ENCODE measurements at places on chromosomes 7 and 10.

GRCh38 chr10:128047991-128048818 is 78.0 kb downstream of the MKI67 start:
- H3K27me3 ChIP-seq: no peaks in the 10 kb centered on the region
- peak overlapping the region; percentile 96 for H3K4me3 ChIP-seq
- H3K27ac ChIP-seq: peak overlapping the region; percentile 92

- no peak for DNase-seq
- H3K4me3 ChIP-seq: no peak overlapping the region
Measured at GRCh38 chr10:60281331-60281730, 108.3 kb downstream of the ANK3 start.

DNA sequence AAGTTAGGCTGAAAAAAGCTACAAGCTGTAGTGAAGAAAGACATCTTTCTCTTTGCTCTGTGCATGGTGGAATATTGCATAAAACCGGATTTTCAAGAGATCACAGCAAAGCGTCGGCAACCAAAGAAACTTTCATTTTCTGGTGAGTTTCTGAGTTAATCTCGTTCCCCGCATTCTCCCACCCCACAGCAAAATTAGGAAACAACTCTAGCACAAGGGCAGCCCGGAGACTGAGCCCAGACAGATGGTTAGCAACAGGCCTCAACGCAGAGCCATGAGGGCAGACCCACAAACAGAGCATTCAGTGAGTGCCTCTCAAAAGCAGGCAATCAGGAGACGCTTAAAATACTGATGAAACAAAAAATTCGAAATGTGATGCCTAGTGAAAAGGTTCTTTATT is 396.1 kb upstream of the KLF6 start:
- no peaks in the 10 kb centered on the region for H3K27me3 ChIP-seq
- no peak overlapping the region for H3K27ac ChIP-seq
- H3K36me3 ChIP-seq: no peaks in the 10 kb centered on the region
- peaks cover 19% of the 10 kb centered on the region for H3K4me1 ChIP-seq

DNA sequence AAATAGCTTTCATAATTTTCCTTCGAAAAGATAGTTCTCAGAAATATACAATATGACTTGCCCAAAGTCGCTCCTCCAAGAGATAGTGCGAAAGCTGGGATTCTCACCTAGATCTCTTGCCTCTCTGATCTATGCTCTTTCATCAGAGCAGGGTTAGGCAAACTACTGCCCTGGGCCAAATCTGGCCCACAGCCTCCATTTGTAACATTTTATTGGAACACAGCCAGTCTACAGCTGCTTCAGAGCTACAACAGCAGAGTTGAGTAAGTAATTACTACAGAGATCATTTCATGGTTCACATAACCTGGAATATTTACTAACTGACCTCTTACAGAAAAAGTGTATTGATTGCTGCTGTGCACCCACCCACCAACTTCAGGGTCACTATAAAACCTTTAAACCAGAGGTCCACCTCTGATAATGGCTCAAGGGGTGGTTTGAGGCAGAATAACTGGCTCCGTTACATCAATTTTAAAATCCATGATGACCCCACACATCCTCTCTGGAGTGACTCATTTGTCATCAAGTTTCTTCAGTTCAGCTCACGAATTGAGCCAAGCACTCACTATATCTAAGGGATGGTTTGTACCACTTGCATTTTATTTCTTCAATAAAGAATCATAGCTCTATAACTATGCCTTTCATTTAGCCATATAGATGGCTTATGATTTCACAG is 1019.0 kb downstream of the XPNPEP1 start:
- no peaks in the 10 kb centered on the region for H3K27me3 ChIP-seq
- H3K4me1 ChIP-seq: no peaks in the 10 kb centered on the region
- H3K27ac ChIP-seq: no peak overlapping the region
- DNase-seq: no peak

- no peaks in the 10 kb centered on the region for H3K4me1 ChIP-seq
- no peak for DNase-seq
- H3K4me3 ChIP-seq: no peak overlapping the region
- H3K27ac ChIP-seq: no peak overlapping the region
- peaks cover 11% of the 10 kb centered on the region for H3K27me3 ChIP-seq
- H3K36me3 ChIP-seq: no peaks in the 10 kb centered on the region
Measured at GRCh38 chr10:49327036-49327813, 28.3 kb downstream of the C10orf71 start.

- peaks cover 7% of the 10 kb centered on the region for H3K27me3 ChIP-seq
- DNase-seq: no peak
- H3K4me1 ChIP-seq: no peaks in the 10 kb centered on the region
- H3K4me3 ChIP-seq: no peak overlapping the region
- no peaks in the 10 kb centered on the region for H3K36me3 ChIP-seq
- H3K27ac ChIP-seq: no peak overlapping the region
Measured at GRCh38 chr7:39291628-39292410, 274.4 kb upstream of the YAE1 start.

DNA sequence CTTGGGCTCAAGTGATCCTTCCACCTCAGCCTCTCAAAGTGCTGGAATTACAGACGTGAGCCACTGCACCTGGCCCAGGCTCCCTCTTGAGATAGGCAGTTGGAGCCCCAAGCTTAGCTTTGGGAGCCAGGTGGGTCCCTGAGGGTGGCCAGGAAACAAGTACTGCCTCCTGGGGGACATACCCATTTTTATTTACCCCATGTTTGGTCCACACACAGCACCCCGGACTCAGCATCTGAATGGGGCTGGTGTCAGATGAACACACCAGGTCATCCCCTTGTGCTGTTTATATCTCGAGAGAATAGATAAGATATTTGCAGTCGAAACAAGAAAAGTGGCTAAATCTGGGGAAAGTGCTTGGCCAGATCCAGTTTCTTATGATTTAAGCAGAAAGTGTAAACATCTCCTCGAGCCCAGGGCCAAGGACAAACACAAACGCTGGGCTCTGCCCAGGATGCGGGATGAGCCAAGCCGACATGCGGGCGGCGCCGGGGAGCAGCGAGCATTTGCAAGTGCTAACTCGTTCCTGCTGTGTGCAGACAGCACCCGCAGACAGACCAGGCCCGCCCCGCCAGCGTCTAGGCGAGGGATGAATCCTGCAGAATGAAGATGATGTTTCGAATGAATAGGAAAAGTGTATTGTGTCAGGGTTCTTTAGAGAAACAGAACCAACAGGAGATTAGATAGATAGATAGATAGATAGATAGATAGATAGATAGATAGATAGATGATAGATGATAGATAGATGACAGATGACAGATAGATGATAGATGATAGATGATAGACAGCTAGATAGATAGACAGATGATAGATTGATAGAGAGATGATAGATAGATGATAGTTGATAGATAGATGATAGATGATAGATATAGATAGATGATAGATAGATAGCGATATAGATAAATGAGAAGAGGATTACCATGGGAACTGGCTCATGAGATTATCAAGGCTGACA is 44.4 kb upstream of the OCM2 start:
- no peaks in the 10 kb centered on the region for H3K36me3 ChIP-seq

GRCh38 chr7:6393667-6394056 is 54.1 kb downstream of the DAGLB start:
- peaks cover 58% of the 10 kb centered on the region for H3K4me1 ChIP-seq
- H3K27ac ChIP-seq: peak overlapping the region; percentile 98
- H3K27me3 ChIP-seq: no peaks in the 10 kb centered on the region
- DNase-seq: no peak

DNA sequence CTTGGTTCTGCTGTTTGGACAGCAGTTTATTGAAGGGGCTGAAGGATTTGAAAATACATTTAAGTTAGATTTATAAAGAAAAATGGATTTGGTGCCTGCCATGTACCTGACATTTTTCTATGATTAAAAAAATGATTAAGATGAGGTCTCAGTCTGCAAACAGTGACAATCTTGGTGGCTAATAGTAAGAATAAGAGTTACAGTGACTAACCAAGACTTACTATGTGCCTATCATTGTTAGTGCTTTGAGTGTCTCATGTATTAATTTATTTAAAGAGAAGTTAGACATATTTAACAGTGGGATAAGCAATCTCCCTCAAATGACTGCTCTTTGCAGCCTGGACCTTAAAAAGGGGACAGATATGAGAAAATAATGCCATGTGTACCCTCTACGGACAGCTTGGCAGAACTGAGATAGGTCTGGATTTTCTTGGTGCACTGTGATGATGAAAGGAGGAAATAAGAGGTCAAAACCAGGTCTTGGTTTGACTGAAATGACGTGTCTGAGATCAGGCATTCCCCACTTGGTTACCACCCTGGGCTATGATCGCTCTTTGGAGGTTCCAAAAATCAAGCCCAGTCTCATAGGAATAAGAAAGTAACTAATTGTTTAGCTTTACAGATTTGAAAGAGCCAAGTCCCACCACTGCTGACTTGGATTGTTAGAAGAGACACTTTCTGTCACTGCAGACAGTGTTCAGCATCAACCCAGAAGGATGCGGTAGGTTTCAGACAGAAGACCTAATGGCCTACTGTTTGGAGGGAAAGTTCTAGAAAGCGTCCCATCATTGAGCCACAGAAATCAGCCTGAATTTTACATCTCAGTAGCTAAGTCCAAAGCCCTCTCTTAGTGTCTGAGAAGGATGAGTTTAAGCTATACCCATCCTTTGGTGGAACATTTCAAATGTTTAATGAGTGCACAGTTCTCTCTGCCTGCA is 2.1 kb downstream of the CASP7 start:
- H3K4me3 ChIP-seq: peak overlapping the region; percentile 98
- H3K36me3 ChIP-seq: peaks cover 20% of the 10 kb centered on the region
- H3K27me3 ChIP-seq: no peaks in the 10 kb centered on the region
- H3K27ac ChIP-seq: peak overlapping the region; percentile 95
- peak; percentile 63 for DNase-seq
- peaks cover 47% of the 10 kb centered on the region for H3K4me1 ChIP-seq

- H3K27me3 ChIP-seq: no peaks in the 10 kb centered on the region
- no peaks in the 10 kb centered on the region for H3K4me1 ChIP-seq
- no peak for DNase-seq
- H3K27ac ChIP-seq: no peak overlapping the region
Measured at GRCh38 chr7:129798616-129799349, 154.0 kb downstream of the UBE2H start.

- peaks cover 21% of the 10 kb centered on the region for H3K4me1 ChIP-seq
- peaks cover 24% of the 10 kb centered on the region for H3K36me3 ChIP-seq
- no peak overlapping the region for H3K4me3 ChIP-seq
- DNase-seq: no peak
- no peak overlapping the region for H3K27ac ChIP-seq
Measured at GRCh38 chr10:103445767-103446567, 6.2 kb downstream of the CALHM2 start.

GRCh38 chr10:89475591-89475998 is 59.8 kb downstream of the SLC16A12 start:
- H3K27ac ChIP-seq: no peak overlapping the region
- DNase-seq: no peak
- H3K4me3 ChIP-seq: no peak overlapping the region
- H3K4me1 ChIP-seq: no peaks in the 10 kb centered on the region
- H3K36me3 ChIP-seq: no peaks in the 10 kb centered on the region

GRCh38 chr10:905503-905902 is 26.0 kb downstream of the LARP4B start:
- H3K4me1 ChIP-seq: peaks cover 45% of the 10 kb centered on the region
- DNase-seq: no peak
- H3K4me3 ChIP-seq: no peak overlapping the region
- H3K36me3 ChIP-seq: peaks cover 16% of the 10 kb centered on the region

DNA sequence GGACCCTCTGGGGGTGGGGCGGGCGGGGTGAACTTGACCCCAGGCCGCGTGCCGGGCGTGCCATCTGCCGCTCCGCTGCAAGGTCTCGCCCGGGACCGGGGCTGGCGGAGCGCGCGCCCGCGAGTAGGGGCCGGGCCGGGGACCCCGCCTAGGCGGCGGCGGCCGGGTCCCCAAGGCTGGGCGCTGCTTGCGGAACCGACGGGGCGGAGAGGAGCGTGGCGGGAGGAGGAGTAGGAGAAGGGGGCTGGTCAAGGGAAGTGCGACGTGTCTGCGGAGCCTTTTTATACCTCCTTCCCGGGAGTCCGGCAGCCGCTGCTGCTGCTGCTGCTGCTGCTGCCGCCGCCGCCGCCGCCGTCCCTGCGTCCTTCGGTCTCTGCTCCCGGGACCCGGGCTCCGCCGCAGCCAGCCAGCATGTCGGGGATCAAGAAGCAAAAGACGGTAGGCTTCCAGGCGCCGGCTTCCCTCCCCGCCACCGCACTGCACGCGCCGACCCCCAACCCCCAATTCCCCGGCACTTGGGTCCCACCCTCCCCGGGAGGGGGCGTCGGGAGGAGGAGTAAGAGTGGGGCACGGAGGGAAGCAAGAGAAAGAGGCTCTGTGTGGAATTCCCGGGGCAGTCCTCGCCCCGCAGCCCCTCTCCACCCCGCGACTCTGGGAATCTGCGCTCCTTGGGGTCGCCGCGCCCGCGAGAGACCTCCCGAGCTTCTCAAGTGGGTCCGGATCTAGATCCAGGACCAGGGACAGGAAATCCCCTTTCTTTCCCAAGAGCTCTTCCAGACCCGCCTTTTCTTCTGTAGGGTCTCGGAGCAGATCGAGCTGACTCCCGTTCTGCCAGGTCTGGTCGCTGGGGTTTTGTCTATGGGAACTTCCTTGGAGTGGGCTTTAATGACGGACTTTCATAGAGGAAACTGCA is at the start of gene PAPSS2:
Gene PAPSS2, plus strand, starts transcription at position 308 of the 913 bp plus-strand sequence. Its CDS starts 104 bp downstream, at position 412.
- H3K27ac ChIP-seq: no peak within 1 kb of the TSS
- peaks cover 17% of the 10 kb centered on the region for H3K4me1 ChIP-seq
- peaks cover 60% of the 10 kb centered on the region for H3K27me3 ChIP-seq
- no peaks in the 10 kb centered on the region for H3K36me3 ChIP-seq
